Left ventricle myocardium inferior (tissue), 1 donor: ENCODE measurements at places on chromosomes 4 and X.

DNA sequence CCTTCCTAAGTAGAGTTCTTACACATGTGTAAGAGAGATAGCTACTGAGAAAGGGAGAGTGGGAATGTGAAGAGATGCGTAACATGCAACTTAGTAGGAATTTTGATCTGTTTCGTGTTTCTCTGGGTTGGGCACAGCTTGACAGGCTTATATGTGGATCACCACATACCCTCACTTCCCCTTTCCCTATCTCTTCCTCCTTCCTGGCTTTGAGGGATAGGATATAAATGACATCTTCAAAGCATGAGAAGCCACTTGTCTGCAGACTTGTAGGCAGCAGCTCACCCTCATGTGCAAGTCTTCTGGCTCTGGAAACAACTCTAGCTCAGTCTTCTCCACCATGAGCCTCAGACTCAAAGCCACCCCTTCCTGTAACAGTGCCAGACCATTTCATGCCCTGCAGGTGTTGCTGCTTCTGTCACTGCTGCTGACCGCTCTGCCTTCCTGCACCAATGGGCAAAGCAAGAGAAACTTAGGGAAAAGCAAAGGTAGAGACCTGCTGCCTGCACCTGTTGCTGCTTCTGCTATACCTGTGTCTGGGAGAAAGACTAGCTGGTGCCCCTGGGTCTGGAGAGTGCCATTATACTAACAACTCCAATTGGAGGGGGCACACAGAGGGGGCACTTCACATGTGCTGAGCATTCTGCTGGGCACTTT lies 5.4 kb upstream of the PF4V1 start:
- DNase-seq, result no peak

DNA sequence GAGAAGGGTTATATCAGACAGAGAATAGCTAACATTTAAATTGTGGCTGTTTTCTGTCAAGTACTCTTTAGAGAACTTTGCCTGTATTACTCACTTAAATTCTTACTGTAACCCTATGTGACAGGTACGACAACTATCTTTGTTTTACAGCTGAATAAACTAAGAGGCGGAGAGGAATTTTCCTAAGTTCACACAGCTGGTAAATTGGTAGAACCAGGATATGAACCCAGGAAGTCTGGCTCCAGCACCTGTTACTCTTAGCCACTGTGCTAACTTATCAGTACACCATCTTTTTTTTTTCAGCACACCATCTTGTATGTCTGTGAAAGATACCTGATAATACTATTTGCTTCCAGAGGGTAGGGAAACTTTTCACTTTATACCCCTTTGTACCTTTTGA lies 2.0 kb upstream of the SYP start:
- DNase-seq, result no peak

GRCh38 chrX:57565198-57565597 lies 26.6 kb upstream of the ZXDB start:
- no peak for DNase-seq

- DNase-seq, result no peak
Observed at GRCh38 chr4:137124278-137124932, 407.9 kb downstream of the PCDH18 start.

GRCh38 chr4:150250293-150250997 lies 172.2 kb downstream of the DCLK2 start:
- DNase-seq, result no peak

DNA sequence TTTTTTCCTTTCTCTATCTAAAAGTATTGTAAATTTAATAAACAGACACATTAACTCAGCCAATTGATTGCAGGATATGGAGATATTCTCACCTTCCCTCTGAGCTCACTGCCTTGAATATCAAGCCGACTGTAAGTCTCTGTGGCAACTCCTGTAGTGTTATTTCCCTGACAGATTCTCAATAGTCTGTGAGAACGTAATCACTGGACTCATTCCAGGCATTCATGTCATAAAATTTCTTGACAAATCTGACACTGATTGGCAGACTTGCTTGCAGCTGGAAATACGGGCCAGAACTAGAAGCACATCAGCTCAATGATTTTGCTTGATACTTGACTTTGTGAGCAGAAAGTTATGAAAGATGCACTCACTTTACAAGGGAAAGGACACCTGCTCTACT lies 29.6 kb downstream of the FAM47B start:
- DNase-seq, result no peak

GRCh38 chrX:86914569-86914968 lies 603.0 kb upstream of the KLHL4 start:
- no peak for DNase-seq

DNA sequence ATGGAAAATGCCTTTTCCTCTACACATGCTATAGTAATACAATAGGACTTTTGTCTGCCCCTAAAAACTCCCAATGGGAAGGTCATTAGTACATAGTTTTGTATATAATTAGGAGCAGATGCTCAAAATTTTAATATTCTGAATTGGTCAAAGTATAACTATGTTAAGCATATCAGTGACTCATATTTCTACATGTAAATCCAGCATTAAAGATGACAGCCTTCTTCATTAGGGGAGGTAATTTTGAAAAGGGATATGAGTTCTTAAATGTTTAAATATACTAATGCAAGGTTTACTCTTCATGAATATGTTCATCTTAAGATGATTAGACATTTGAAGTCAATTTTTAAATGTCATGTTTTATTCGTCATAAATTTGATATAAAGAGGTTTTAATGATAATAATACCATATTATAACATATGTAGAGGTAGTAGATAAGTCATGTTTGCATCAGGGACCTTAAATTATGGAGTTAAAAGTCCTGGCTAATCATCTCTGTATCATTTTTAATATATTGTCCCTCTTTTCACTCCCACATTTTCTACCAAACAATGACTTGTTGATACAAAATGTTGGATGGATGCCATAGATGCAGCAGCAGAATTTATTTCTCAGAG lies 218.8 kb downstream of the STPG2 start:
- no peak for DNase-seq

DNA sequence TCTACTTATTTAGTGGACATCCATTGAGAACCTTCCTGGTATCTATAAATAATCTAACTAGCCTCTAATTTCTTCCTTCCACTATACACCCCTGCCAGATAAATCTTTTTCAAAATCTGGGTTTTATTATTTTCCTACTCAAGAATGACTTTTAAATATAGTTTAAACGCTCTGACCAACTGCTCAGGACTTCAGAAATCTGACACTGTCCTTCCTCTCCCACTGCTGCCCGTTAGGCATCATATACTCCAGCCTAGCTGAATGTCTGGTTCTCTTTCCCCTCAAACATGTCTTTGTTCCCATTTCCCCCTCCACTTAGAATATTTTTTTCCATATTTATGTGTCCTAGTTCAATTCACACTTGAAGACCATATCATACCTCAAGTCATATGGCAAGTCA lies 35.2 kb upstream of the CBLL2 start:
- DNase-seq, result no peak

- no peak for DNase-seq
Observed at GRCh38 chrX:41634284-41634683, 54.5 kb upstream of the GPR34 start.

GRCh38 chr4:144750348-144750747 lies 104.4 kb downstream of the HHIP start:
- no peak for DNase-seq

DNA sequence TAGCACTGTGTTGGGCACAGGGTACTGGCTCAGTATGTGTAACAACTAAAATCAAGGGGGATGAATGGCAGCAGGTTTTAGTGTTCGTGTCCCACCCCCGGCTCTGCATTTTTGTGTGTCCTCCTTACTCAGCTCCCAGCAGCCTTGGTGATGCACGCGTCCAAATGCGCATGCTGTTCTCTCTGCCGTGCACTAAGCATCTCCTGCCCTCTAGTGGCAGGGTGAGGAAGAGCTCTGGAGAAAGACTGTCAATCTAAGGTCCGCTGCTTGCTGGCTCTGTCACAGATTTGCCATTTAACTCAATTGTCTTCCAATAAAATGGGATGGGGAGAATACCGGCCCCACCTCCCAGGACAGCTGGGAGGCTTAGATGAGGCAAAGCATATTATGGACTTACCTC lies 61.4 kb downstream of the WFS1 start:
- no peak for DNase-seq

- no peak for DNase-seq
Observed at GRCh38 chr4:106690487-106690886, 321.9 kb upstream of the GIMD1 start.

- no peak for DNase-seq
Observed at GRCh38 chr4:176300565-176300964, 19.2 kb upstream of the SPCS3 start.

DNA sequence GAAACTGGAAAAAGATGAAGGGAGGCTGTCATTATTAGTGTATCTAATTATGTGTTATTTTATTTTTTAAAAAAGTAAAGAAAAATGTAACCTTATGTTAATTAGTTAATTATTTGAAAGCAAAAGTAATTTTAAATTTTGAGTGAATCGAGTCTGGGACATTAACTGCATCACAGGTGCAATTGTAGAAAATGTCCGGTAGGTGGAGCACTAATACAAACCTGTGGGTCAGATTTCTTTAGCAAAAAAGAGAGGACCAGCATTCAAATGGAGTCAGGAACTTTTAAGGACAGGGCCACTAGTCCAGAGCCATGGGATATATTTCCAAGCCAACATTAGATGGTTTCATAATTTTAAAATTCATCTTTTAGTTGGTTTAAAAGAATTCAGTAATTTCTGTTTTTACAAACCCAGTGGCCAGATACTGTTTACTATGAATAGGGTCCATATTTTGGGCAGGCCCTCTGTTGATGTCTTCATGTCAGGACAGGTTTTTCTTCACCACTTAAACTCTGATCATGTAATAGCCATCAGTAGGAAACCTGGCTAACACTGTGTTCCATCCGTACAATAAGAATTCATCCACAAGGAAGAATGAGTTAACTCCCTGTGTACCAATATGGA lies 27.2 kb downstream of the BST1 start:
- no peak for DNase-seq

GRCh38 chrX:70437011-70437410 lies 7.6 kb upstream of the DLG3 start:
- no peak for DNase-seq

DNA sequence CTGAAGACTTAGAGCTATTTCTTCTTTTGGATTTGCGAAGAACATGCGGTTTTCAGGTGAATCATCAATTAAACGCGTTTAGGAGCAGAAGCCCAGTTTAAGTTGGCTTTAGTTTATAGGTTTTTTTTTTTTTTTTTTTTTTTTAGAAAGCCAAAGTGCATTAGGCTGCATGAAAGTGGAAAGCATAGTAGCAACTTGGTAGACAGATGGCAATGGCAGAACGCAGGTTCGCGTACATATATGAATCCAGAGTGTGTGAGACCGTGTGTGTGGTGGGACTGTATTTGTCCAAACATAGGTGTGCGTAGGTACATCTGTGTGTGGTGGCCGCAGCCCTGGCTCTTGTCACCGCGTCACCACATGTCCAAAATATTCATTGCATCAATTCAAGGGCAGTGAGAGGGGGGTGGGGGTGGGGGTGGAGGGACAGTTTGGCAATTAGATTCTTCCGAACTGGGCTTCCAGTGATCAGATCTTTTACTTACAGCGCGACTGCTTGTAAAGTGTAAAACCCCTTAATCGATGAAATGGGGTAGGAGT lies 901 bp downstream of the JADE1 start:
- DNase-seq, result peak; percentile 32

GRCh38 chr4:170242471-170242870 lies 152.7 kb upstream of the AADAT start:
- DNase-seq, result no peak

DNA sequence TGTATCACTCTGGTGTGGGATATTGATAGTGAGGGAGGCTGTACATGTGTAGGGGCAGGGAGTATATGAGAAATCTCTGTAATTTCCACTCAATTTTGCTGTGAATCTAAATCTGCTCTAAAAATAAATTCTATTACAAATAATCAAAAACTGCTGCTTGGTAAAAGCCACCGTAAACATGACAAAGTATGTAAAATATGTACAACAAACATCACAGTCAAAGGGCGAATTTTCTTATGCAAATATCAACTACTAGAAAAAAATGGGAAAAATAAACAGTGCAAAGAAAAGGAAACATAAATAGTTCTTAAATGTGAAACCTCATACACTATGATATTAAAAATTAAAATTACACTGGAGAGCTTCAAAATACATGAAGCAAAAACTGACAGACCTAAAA lies 105.1 kb upstream of the DCLK2 start:
- no peak for DNase-seq

DNA sequence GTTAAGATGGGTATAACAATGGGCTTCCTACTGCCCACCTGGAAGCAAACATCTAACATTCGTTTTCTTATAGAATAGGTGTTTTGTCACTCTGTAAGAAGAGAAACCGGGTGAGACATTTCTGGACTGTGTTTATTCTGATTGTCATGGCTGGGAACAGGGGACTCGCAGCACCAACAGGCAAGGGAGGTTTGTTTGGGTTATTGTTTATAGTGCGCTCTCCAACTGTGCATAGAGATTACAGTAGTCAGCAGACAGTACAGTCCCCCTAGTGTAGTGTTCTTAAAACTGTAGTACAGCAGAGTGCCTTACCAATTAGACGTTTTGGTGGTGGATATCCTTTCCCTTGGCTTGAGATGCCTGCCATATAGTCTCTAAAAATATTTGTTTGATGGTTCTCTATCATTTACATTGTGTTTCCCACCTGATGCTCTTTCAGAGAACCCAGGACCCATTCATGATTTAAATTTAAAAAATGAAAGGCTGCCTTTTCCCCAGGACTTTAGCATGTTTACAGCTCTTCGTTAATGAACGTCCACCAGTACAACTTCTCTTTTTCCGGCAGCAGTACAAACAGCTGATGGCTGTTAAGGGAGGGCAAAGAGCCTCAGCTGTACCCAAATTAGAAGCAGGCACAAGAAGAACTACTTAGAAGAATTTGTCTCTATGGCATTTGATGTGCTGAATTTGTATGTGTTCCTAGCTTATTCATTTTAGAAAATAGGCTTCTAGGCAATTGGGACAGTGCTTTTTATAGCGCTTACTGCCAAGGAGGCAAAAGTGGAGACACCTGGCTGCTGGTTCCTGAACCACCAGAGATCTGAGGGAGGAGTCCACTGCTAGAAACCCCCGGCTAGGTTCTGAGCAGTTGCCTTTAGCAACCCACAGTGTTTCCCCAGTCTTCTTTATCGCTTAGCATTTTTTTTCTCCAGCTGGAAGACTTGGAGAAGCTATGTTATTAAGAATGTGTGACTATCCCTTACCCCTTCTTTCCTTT lies 1.0 kb upstream of the RNF150 start:
- DNase-seq, result no peak

GRCh38 chr4:143085224-143085623 lies 99.5 kb upstream of the USP38 start:
- no peak for DNase-seq

DNA sequence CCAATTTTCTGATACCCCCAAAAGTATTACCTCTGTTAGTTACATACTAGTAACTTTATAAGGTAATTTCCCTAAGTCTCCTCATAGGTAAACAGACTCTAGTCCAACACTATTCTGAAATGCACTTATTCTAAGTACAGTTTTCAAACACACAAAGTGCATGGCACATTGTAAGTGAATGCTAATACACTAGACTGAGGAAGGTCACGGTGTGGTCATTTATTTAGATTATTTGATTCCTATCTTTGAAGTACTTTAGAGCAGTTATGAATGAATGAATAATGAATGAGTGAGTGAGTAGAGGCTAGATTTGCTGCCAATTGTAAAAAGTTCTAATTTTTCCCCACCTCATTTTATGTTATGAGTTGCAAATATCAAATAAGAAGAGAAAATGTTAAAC lies 132.8 kb upstream of the UGT8 start:
- no peak for DNase-seq
